Activated gamma-delta T cell treated with Interleukin-2 at 50 U/mL for 16 hours (primary cell): ENCODE measurements at places on chromosomes 1 and 21.

DNA sequence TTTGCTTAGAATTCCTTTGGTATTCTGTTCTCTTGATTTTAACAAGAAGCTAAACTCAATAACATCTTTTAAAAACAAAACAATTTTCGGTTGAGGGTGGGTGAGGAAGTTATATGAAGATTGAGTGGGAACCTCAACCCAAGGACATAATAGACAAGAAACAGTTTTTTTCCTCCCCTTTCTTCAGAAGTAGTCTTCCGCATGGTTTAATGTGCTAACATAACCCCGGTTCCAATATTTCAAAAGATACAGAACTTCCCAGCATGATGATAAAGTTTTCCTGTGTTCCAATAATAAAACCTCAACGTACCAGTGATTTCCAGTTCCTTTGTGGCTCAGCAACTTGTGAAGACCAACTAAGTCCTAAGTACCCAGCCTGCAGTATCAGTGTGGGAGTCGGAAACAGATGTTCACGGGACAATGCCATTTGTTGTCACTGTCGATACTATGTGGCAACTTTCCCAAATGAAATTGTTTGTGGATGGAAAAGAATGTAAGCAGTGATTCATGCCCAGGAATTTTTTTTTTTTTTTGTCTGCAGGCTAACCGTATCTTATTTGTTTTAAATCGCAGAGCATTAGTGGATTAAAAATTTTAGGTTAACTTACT, 48.5 kb downstream of the NR5A2 start:
- DNase-seq = no peak

DNA sequence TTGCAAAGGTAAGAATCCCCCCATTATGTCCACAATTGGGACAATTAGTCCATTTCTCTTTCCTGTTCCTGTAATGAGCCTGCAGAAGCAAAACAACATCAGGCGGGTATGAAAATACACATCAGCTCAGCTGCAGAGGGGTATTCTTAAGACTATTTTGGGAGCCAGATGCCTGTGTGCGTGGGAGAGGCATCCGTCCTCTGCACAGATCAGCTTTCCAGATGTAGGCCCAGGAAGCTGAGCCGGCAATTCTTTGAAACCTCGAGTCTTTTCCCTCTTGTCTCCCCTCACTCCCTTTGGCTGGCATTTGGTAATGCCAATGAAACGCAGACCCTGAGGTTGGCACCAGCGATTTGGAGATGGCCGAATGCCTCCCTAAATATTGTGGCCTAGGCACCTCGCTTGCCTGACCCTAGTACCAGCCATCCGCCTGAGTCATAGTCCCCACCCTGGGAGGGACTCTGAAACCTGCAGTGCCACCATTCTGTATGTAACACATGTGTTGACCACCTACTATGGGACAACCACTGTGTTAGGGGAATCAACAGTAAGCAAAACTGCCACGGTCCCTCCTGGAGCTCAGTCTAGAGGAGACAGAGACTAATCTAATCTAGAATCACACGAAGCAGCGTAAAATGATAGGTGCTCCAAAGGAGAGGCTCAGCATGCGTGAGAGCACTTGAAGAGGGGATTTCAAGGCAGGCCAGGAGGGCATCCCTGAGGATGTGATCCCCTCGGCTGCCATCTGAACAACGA, 603.0 kb downstream of the MATN1 start:
- no peak for DNase-seq

- DNase-seq = no peak
Observed at GRCh38 chr1:3889936-3890335, 10.1 kb downstream of the C1orf174 start.

DNA sequence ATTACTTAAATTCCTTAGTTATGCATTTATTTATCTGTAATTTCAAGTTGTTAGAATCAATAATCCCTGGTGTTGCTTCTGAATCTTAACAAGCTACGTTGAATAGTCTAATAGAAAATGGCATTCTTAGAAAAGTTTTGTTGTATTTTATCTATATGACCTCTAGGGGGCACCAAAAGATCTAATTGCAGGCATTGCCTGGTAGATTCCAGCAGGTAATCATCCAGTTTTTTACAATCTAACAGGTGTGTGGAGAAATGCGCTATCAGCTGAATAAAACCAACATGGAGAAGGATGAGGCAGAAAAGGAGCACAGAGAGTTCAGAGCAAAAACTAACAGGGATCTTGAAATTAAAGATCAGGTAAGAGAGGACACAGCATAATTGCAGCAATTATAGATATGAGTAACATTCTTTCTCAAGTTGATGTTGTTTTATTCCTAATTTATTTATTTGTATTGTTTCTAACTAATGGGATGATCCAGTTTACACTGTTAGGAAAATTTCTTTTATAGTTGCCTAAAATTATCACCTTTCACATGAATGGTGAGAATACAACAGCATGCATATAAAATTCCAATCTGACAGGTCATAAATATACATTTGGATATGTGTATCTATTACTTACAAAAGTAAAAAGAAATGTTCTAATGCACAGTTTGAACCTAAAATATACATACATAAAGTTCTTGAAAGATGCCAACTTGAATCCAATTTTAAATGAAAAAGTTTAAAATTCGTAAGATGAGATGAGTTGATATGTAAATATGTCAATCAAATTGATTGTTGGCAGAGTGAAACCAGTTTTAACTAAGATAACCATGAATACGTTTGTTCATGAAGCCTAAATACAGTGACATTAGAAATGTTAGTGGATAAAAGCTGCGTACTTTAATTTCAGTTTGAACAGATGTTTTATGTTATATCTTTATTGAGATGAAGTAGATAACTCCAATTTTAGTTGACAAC, 88.4 kb downstream of the SDCCAG8 start:
- DNase-seq = no peak

- no peak for DNase-seq
Observed at GRCh38 chr1:218613105-218613504, 268.0 kb downstream of the TGFB2 start.

- DNase-seq = no peak
Observed at GRCh38 chr1:46800742-46801141, 1.9 kb downstream of the CYP4B1 start.
